GM23248 (cell line): ENCODE measurements at places on chromosomes 13 and 19.
A peak's percentile ranks its signal among the peaks of the same experiment; 100 is the strongest.

GRCh38 chr13:96781141-96781540 is 213.1 kb downstream of the OXGR1 start:
- H3K27me3 ChIP-seq: no peaks in the 10 kb centered on the region
- DNase-seq: no peak
- H3K27ac ChIP-seq: no peak overlapping the region
- H3K36me3 ChIP-seq: no peaks in the 10 kb centered on the region

DNA sequence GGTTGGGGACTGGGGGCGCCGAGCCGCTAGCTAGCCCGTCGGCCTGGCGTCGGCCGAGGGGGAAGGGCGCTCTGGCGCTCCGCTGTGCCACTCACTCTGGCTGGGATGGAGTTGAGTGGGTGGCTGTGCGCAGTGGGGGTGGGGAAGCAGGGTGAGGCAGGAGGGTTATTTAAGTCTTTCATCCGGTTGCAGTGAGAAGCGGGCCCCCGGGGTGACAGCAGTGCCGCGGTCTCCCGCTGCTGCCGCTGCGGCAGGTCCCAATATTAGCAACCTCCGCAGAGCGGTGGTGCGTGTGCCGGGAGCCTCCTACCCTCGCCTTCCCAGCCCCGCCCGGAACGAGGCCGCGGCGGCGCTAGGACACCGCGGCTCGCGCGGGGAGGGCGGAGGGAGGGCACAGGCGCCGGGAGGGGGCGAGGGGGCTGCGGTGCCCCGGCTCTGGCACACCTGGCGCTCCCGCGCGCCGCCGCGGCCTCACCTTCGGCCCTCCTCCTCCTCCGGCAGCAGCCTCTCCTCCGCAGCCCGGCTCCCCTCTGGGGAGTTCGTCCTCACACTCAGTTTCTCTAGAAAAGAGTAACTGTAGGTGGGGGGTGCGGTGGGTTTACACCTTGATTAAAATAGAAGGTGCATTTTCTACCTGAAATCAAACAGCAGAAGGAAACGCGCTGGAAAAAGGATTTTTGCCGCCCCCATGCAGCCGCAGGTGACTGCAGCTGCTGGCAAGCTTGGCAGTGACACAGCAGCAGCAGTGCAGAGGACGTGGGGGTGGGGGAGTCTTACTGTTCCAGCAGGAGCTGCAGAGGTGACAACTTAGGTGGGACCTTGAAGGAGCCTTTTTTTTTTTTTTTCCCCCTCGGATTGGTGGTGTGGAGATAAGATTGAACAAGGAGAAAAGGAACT is 4.5 kb downstream of the FGF9 start:
- DNase-seq: peak; percentile 25
- H3K27ac ChIP-seq: no peak overlapping the region
- no peaks in the 10 kb centered on the region for H3K36me3 ChIP-seq
- H3K27me3 ChIP-seq: peaks cover 71% of the 10 kb centered on the region

DNA sequence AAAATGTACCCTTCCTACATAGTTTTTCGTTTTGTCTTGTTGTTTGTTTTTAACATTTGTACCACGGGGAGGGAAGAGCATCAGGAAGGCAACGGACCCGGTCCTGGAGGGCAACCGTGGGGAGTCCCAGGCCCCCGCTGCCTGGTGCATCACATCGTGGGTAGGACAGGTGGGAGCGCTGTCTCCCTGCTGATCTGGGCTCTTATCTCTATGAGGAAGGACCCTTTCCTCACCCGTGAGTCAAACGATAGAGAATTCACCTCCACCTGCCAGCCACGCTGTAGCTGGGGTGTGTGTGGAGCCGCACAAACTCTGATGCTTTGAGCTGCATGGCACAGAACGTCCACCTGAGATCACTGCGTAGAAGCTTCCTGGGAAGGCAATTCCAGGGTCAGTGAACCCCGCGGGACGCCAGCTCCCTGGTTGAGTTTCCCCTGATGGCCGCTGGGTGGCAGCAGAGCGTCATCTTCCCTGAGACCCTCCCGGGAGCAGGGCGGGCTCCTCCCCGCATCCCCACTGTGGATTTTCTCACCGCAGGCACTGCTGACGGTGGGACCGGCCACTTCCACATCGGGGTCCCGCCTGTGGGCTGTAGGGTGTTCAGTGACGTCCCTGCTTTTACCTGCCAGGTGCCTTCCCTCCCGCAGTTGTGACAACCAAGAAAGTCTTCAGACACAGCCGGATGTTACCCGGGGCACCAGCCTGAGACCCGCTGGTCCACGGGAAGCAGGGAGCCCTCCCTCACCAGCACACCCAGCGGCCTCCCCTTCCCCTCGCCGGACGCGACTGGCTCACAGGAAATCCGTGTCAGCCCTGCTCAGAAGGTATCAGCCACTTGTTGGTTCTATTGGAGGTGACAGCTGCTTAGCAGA is 54.7 kb downstream of the ZNF787 start:
- 0 out of 2 replicates have a peak overlapping the region, but pooled peaks have one; percentile 40 for H3K4me3 ChIP-seq
- DNase-seq: peak; percentile 61

DNA sequence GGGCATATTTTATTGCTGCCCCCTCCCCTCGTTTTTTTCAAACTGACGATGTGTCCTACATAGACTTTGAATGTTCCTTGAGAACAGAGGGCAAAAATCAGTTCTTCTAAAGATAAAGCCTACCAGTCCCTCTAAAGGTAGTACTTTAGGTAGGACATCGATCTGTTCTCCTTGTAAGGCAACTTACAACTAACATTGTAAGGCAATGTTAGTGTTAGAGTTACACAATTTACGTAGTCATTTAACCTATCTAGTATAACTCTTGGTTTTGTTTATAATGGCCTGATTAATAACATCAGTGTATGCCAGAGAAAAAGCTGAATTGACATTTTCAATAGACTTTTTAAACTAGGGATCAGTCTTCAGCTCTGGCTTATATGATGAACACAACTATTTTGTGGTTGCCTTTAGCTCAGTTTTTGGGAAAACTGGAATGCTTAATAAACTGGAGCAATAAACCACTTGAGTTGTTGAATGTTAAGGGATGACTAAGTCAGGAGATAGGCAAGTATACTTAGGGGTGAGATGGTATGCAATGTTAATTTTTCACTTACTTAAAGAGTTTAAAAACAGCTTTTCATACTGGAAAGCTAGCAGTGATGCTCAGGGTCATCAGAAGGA is 2.2 kb downstream of the NDFIP2 start:
- DNase-seq: peak; percentile 75
- no peaks in the 10 kb centered on the region for H3K36me3 ChIP-seq
- peak overlapping the region; percentile 100 for H3K4me3 ChIP-seq
- H3K27me3 ChIP-seq: no peaks in the 10 kb centered on the region
- peaks cover 59% of the 10 kb centered on the region for H3K4me1 ChIP-seq
- H3K27ac ChIP-seq: peak overlapping the region; percentile 68
